ENCODE measurements at places on chromosomes 7 and 10. TPM values are rescaled to one million over a fixed set of nuclear protein-coding genes. Genes with fewer than 3 reads are reported as not detected.

- no peak overlapping the region for H3K27ac ChIP-seq
- no peak overlapping the region for H3K4me3 ChIP-seq
- DNase-seq, result no peak
- H3K36me3 ChIP-seq, result peaks cover 42% of the 10 kb centered on the region
Observed at GRCh38 chr10:68756246-68756645, 35.2 kb downstream of the CCAR1 start.

- H3K27me3 ChIP-seq, result no peaks in the 10 kb centered on the region
- no peak overlapping the region for H3K4me3 ChIP-seq
Observed at GRCh38 chr7:120609136-120609753, 248.7 kb downstream of the TSPAN12 start.

GRCh38 chr7:12013983-12014382 is 182.0 kb upstream of the THSD7A start:
- H3K4me1 ChIP-seq, result no peaks in the 10 kb centered on the region
- H3K27ac ChIP-seq, result no peak overlapping the region
- no peak for DNase-seq

- peaks cover 3% of the 10 kb centered on the region for H3K36me3 ChIP-seq
- DNase-seq, result no peak
- peaks cover 5% of the 10 kb centered on the region for H3K4me1 ChIP-seq
- no peak overlapping the region for H3K4me3 ChIP-seq
Observed at GRCh38 chr7:21020667-21021066, 234.0 kb upstream of the SP8 start.

- H3K4me3 ChIP-seq, result no peak overlapping the region
- no peaks in the 10 kb centered on the region for H3K27me3 ChIP-seq
- no peak for DNase-seq
- H3K36me3 ChIP-seq, result peaks cover 2% of the 10 kb centered on the region
Observed at GRCh38 chr10:84200537-84201243, 6.4 kb downstream of the CDHR1 start.

The TBX20 gene
- total RNA-seq, result not detected
